ENCODE measurements at places on chromosomes 3 and 15. TPM values are rescaled to one million over a fixed set of nuclear protein-coding genes. Genes with fewer than 3 reads are reported as not detected.

Gene BCL2A1
- total RNA-seq: 1.4 TPM

Gene C15orf62
- 4.7 TPM for total RNA-seq

Gene RTP1
- total RNA-seq: not detected

DNA sequence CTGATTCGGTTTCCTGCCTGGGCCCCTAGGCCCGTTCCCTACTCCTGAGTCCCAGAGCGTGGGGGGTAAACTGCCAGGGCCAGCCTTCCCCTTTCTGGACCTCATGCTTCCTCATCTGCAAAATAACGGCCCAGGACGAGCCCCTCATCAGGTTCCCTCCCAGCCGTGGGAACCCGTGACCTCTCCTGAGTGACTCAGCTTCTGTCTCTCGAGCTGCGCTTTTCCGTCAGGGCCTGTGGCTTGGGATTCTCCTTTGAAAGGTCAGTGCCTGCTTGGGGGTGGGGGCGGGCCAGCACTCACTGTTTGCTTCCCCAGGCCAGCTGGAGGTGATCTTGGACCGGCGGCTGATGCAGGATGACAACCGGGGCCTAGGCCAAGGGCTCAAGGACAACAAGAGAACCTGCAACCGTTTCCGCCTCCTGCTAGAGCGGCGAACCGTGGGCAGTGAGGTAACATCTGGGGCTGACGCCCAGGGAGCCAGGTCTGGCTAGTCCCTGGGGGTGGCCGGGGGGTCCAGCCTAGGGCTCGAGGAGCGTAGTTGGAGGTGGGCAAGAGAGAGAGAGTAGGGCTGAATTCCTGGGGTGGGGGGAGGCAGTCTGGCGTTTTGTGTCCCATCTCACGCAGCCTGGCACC lies 12.8 kb downstream of the MAN2A2 start:
- no peaks in the 10 kb centered on the region for H3K27me3 ChIP-seq
- peaks cover 20% of the 10 kb centered on the region for H3K36me3 ChIP-seq
- H3K4me3 ChIP-seq: no peak overlapping the region
- DNase-seq: no peak
- H3K4me1 ChIP-seq: no peaks in the 10 kb centered on the region
- H3K27ac ChIP-seq: no peak overlapping the region

GRCh38 chr15:48828906-48829305 lies 18.0 kb upstream of the CEP152 start:
- H3K4me1 ChIP-seq: no peaks in the 10 kb centered on the region
- no peak overlapping the region for H3K4me3 ChIP-seq
- no peaks in the 10 kb centered on the region for H3K36me3 ChIP-seq

- H3K36me3 ChIP-seq: no peaks in the 10 kb centered on the region
- peaks cover 8% of the 10 kb centered on the region for H3K27me3 ChIP-seq
- H3K4me1 ChIP-seq: no peaks in the 10 kb centered on the region
- no peak overlapping the region for H3K27ac ChIP-seq
Observed at GRCh38 chr15:74277242-74277810, 41.2 kb downstream of the CCDC33 start.

- no peaks in the 10 kb centered on the region for H3K4me1 ChIP-seq
- H3K36me3 ChIP-seq: no peaks in the 10 kb centered on the region
Observed at GRCh38 chr3:20540066-20540465, 354.1 kb upstream of the SGO1 start.

GRCh38 chr15:36156879-36157427 lies 422.5 kb upstream of the CDIN1 start:
- H3K27me3 ChIP-seq: no peaks in the 10 kb centered on the region
- no peaks in the 10 kb centered on the region for H3K36me3 ChIP-seq
- no peaks in the 10 kb centered on the region for H3K4me1 ChIP-seq
- peak; percentile 16 for DNase-seq

DNA sequence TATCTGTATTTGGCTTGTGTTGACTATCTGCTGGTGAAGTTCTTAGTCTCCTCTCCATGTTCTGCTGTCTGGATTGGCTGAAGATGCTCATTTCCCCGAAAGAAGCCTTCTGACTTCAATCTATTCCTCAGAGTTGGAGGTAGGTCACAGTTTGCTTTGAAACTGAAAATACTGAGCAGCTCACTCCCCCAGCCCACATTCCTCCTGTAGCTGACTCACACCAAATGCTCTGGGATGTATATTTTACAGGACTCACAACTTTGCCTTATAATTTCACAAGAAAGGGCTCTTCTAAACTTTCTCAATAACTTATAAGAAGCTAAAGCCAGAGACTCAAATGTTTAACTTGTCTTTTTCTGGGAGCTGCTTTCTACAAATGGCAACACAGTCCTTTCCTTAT lies 36.3 kb upstream of the SNX4 start:
- no peak overlapping the region for H3K4me3 ChIP-seq
- no peaks in the 10 kb centered on the region for H3K36me3 ChIP-seq
- H3K4me1 ChIP-seq: no peaks in the 10 kb centered on the region
- no peak for DNase-seq
